ENCODE measurements at places on chromosomes 11 and 22. TPM values are rescaled to one million over a fixed set of nuclear protein-coding genes. Genes with fewer than 3 reads are reported as not detected.

GRCh38 chr22:26322179-26322905 is 106.7 kb upstream of the ASPHD2 start:
- DNase-seq: no peak

GRCh38 chr22:43011079-43011478 is 3.9 kb downstream of the PACSIN2 start:
- no peak for DNase-seq

- DNase-seq: no peak
Measured at GRCh38 chr11:70727899-70728620, 329.7 kb downstream of the CTTN start.

DNA sequence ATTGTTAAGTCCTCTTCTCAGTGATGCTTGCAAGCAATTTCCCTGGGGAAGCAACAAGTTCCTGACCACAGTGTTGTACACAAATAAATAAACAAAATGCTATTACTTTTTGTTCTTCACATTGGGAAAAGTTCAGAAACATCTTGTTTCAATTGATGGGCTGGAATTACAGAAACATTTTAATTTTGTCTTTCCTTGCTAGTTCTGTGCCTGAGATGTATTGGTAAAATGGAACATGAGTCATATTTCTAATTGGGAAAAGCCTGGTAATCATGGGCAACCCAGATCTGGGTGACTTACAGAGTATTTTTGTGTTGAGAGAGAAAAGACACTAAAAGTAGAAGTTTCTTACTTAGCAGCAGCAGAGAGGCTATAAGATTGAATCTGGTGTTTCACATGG is 576 bp upstream of the BLID start:
- DNase-seq: no peak

DNA sequence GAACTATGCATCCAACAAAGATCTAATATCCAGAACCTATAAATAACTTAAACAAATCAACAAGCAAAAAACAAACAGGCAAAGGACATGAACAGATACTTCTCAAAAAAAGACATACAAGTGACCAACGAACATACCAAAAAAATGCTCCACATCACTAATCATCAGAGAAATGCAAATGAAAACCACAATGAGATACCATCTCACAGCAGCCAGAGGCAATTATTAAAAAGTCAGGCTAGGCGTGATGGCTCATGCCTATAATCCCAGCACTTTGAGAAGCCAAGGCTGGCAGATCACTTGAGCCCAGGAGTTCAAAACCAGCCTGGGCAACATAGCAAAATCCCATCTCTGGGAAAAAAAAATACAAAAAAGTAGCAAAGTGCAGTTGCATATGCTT is 10.7 kb downstream of the SAA4 start:
- DNase-seq: no peak

Gene GRK3
- 8.3 TPM for total RNA-seq

Gene PARVA
- 0.07 TPM for total RNA-seq

GRCh38 chr11:63608353-63609345 is 5.6 kb downstream of the PLAAT3 start:
- DNase-seq: no peak

DNA sequence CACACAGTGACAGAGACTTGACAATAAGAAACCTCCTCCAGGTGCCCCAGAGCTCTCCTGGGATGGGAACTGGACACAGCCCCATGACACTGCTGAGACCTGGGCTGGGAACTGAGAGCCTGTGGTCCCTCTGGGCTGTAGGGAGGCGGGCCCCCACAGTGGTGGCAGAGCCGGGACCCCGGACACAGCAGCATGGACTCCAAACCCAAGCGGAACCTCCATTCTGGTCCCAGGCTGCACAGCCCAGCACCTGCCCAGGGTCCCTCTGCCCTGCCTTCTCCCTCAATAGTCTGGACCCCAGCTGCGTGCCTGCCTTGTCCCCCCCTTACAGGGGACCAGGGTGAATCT is 8.4 kb upstream of the APOBEC3H start:
- DNase-seq: no peak

Gene ARL2
- 125 TPM for total RNA-seq

- DNase-seq: no peak
Measured at GRCh38 chr11:69170704-69171103, 15.0 kb downstream of the SMIM38 start.

DNA sequence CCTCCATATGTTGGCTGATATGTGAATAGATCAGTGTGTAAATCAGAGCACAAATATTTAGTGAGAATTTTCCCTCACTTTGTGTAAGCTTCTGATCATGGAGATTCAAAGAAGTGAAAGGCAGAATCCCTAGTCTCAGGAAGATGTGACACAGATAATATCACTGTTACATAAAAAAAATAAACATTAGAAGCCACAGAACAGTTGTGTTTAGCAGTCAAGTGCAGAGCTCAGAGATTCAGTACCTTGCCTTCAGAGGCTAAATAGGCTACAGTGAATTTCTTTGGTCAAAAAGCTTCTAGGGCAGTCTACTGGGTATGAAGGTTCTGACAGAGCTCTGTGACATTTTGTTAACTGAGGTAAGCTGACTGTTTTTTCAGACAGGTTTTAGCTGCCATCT is 591.5 kb downstream of the METTL15 start:
- no peak for DNase-seq

Data from CD8-positive, alpha-beta memory T cell (primary cell).